ENCODE measurements at places on chromosomes 11 and 22. TPM values are rescaled to one million over a fixed set of nuclear protein-coding genes. Genes with fewer than 3 reads are reported as not detected.

- no peak for DNase-seq
Measured at GRCh38 chr11:126491092-126491491, 135.6 kb downstream of the ST3GAL4 start.

DNA sequence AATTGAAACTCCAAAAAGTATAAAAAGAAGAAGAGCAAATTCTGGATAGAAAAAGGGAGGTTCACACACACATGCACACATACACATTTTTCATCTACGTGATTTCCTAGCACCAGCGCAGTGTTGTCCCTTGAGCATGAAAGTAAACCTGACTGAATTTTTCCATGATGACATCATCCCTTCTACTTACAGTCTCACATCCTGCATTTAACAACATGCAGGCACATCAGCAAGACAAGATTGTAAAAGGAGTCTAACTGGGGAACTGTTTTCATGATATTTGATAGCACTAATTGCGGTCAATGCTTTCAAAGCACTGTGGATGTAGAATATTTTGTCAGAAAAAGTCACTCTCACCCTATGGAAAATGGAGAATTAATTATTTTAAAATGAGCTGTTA is 36.6 kb downstream of the GAS2 start:
- no peak for DNase-seq

GRCh38 chr11:100340466-100341319 is 346.4 kb upstream of the ARHGAP42 start:
- DNase-seq = no peak

- no peak for DNase-seq
Measured at GRCh38 chr11:114416441-114416961, 16.0 kb downstream of the RBM7 start.

DNA sequence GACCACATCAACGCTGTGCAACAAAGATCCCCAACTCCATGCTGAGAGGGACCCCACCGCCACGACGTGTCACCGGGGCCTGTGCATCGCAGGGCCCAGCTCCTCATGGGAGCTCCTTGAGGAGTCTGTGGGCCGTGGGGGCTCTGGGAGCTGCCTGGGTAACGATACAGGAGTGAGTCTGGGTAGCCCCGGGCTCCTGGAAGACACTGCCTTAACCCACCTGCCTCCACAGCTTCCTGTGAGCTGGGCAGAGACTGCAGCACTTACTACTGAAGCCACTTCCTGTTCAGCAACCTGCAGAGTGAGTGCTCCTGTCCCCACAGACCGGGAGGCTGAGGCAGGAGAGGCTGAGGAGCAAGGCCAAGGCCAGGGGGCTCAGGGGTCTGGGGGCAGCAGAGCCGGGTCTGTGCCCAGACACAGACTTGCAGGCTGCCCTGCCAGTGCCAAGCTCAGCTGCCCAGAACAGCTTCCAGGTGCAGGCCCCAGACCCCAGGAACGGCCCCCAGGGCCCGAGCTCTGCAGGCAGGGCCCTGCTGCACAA is 226.7 kb downstream of the BRD1 start:
- DNase-seq = no peak

The DNAJB13 gene
- total RNA-seq = not detected
